Activated B cell treated with CpG ODN at 0.5 μM for 24 hours (primary cell): ENCODE measurements at places on chromosomes 3 and 15. TPM values are rescaled to one million over a fixed set of nuclear protein-coding genes. Genes with fewer than 3 reads are reported as not detected.

DNA sequence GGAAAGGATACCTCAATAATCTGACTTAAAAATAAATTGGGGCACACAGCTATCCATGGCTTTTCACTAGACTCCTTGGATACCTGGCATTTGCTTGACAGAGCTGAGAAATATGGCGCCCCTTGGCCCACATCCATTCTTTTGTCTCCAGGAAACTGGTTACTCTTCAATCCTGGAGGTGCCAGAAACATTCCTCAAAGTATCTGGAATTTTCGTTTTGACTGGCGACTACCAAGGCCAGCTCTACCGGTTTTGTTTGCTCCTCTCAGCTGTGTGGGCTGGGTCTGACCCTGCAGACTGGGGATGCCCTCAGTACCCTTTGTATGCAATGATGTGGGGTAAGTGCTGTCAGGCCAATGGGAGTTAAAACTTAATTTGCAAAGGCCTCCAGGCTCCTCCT, 27.0 kb downstream of the KATNBL1 start:
- DNase-seq, result no peak

DNA sequence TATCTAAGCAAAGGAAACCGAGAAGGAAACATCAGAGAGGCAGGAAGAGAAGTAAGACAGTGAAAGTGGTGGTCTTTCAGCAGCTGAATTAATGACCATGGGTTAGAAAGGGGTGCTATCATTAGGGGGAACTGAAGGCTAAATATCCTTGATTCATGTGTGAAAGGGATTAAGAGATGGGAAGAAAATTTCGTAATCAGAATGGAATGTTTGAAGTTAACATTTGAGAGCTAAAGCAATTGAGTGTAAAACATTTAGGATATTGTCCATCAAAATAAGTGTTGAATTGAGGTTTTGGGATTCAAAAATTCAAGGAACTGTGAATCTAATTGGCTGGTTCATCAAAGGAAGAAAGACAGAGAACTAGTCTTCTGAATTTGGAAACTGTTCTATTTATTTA, 4.1 kb upstream of the ECT2 start:
- DNase-seq, result no peak

DNA sequence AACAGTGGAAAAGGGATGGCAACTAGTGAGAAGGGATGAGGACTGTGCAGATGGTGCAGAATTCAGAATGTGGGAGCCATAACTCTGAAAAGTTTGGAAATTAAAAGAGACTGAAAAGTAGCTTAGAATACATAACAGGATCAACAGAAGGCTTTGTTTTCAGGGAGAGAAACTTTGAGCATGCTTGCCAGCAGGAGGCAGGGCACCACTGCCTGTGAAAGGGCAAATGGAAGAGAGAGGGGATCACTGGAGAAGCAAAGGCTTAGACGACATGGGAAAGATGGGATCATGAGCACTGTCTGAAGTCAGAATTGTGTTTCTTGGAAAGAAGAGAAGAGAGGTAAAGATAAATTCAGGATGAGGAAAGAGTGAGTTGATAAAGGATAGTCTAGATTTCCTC, 99.6 kb downstream of the ABI3BP start:
- DNase-seq, result no peak

DNA sequence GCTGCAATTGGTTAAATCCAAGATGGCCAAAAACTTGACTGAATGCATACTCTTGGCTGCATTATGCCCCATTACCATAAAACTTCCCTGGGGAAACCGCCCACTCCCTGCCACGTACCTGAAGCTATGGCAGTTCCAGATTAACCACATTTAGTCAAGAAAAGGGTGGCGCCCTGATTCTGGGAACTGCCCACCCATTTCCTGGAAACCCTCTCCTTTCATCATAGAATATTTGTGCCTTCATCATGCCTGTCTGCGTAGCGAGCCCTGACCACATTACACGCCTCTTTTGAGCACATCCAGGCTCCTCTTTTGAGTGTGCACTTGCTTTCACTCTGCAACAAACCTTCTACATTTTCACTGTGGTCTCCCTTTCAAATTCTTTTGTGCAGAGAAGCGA, 5.2 kb downstream of the LINS1 start:
- DNase-seq, result no peak

Gene LAMB2
- total RNA-seq, result not detected in 2 replicates

GRCh38 chr15:79339588-79340314, 28.8 kb downstream of the TMED3 start:
- no peak for DNase-seq

DNA sequence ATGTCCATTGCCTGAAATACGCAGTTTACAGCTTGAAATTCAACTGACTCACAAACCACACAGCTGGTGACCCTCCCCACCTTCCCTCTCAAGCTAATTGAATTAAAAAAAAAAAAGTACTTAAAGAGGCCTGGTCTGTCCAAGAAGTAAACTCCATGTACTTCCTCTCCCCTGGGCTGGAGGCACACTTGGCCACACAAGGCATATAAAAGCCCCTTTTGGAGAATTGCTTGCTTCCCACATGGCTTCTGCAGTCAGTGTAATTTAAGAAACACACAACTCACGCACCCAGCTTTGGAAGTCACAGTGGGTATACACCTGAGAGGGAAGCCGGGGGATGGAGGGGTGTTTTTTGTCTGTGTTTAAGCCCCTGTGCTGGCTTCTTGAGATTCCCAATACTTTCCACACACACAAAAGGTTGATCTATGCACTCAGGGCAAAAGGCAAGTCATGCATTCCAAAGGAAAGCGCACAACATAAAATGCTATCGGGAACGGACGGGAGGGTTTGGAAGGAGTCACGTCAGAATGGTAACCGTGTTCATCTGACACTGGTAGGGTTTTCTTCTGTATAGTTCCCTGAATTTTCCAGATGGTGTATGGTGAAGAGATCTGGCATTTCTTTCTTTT, 106.6 kb upstream of the ALDH1A3 start:
- no peak for DNase-seq

Gene ATP8B4
- total RNA-seq, result 0.54 and 0.86 TPM in 2 replicates

GRCh38 chr15:58534556-58534955, 102.8 kb downstream of the LIPC start:
- no peak for DNase-seq

DNA sequence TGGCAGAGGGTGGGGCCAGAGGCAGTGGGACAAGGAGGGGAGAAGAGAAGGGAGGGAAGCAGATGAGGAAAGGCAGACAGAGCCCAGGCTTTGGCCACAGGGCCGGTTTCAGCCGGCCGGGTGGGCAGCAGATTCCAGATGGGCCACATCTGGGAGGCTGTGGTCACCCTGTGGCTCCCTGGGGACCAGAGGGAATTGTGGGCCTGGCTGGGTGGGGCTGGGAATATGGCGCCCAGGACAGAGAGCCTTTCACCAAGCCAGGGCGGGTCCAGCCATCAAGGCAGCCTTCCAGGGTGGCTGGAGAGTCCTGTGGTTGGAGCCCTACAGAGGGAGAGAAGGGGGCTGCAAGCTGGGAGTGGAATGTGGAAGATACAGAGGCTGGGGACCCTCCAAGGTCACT, 18.9 kb downstream of the PTH1R start:
- no peak for DNase-seq

GRCh38 chr15:80599359-80599758, 95.8 kb upstream of the ABHD17C start:
- DNase-seq, result no peak

DNA sequence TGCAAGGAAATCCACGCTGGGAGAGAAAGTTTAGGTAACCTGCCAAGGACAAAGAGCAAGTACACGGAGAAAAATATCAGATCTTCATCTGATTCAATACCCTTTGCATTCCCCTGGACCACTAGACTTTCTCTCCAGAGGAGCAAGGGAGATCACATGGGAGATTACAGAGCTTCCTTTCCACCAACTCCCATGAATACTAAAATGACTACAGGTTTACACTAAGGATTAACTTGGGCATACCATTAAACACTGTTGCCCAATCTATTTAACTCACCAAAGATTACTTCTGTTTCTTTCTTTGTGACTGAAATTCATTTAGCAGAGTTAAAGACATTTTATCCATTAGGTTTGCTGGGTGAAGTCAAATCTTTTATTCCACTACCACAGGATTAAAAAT, 71.2 kb downstream of the RYK start:
- no peak for DNase-seq

GRCh38 chr15:81475926-81476325, 101.9 kb upstream of the TMC3 start:
- no peak for DNase-seq

Gene GOLGA8Q
- 0.64 and 1.8 TPM in 2 replicates for total RNA-seq

DNA sequence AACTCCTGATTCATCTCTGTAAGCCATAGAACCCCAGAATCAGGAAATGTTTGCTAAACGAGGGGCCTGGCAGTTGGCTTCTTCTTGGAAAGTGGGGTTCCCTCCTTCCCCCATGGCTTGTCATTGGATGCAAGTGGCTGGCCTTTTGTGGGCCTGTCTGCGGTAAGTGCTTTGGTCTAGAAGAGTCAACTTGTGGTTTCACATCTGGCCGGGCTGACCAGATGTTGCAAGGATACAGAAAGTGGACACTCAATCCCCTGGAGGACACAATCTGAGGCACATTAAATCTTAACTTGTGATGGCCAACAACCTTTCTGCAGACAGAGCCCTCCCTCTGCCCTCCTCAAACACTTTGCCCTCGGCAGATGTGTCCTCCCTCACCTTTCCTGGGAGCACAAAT, 1.1 kb downstream of the FAH start:
- DNase-seq, result no peak
